ENCODE measurements at places on chromosomes 6 and 20.

DNA sequence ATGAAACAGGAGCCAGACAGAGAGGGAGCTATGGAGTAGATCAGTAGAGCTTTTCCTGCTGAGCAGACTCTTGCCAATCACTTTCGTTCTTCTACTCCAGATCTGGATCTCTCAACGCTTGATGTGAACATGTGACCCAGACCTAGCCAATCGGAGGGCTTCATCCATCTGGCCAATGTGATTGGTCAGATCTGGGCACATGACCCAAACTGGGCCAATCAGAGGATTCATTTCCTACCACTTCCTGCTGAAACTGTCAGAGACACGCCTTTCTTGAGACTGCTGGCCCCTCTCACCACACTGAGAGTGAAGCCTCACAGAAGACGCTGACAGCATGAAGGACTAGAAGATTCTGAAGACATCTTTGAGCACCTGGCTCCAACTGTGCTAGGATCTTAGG, 44.2 kb upstream of the ZMYND8 start:
- DNase-seq = no peak

DNA sequence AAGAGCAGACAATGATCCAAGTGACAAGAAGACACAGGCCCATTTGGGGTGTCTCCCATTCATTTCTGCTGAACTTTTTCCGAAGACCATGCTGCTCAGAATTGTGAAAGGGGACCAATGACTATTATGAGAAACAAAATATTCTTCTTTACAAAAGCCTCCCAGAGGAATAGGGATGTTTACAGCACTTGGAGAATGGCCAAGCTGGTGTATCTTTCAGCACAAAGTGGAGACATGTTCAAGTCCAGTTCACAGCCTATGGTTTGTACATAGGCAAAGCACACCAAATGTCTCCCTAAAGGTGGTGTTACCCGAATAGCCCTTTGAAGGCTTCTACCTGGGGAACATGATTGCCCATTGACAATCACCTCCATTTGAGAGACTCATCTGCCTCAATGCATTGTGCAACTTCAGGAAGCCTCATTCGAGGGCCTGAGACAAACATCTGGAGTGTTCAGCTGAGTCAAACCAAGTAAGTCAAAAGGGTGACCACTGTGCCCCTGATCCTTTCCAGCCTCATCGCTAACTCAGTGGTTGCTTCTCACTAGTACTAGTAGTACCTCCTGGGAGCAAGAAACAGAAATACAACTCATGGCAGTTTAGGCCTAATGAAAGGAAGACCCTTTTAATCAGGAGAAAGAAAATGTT, 451.0 kb upstream of the MARCKS start:
- no peak for DNase-seq

GRCh38 chr20:48685300-48685699, 142.5 kb downstream of the PREX1 start:
- DNase-seq = no peak

DNA sequence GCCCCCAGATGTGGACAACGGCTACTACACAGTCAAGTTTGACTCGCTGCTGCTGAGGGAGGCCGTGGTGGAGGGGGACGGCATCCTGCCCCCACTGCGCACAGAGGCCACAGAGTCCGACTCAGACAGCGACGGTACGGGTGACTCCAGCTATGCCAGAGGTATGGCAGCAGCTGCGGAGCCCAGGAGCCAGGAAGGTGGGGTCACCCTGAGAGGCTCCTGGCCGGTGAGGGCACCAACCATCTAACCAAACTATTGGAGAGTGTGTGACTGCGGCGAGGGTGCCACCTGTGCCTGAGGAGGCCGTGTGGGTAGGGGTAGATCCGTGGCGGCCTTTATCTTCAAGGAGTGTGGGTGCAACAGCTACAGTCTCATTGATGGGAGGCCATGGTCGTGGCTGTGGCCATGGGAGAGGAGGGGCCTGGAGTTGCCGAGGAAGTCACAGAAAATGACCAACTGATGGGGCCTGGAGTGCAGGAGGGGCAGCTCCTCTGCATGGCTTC, 2.8 kb upstream of the LIME1 start:
- DNase-seq = no peak

DNA sequence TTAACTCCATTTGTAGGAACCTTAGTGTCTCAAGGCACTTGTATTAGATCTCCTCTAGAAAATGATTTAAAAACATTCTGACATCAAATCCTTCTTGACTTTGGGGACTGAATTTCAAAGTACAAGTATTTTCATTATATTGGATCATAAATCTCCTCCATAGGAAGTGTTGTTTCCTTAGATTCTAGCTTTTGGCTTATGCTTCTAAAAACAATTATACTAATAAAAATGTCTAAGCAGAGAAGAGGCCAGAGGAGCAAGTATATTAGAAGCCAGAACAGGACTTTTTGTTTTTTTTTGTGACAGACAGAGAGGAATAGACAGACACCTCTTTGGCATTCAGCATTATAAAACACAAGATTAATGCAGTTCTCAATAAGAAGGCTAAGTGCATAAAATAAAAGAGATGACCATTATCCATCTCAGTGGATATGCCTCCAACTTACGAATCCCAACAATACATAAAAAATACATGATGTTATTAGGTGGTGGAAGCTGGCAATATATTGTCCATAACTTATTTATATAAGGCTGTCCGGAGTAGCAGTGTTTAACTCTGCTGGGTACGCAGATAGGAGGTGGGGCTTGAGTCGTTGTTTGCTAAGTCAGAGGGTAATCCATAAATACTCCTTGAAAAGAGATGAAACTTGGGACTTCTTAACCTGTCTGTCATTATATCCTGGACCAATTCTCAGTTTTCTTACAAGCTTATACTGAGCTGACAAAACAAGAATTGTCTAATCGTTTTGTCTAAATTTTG, 31.9 kb upstream of the NOX3 start:
- DNase-seq = no peak

- DNase-seq = no peak
Measured at GRCh38 chr6:16284472-16284871, 46.1 kb downstream of the GMPR start.

DNA sequence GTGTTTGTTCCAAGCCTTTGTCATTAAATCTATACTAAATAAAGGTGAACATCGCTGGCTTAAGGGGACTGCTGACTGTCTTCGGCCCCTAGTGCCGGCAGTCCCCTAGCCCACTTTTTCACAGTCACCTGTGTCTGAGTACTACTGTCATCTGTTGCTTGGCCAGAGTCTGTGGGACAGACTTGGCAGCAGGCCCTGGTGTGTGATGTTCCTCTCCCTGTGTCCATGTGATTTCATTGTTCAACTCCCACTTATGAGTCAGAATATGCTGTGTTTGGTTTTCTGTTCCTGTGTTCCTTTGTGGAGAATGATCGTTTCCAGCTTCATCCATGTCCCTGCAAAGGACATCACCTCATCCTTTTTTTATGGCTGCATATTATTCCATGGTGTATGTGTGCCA, 133.4 kb downstream of the HAO1 start:
- DNase-seq = no peak

DNA sequence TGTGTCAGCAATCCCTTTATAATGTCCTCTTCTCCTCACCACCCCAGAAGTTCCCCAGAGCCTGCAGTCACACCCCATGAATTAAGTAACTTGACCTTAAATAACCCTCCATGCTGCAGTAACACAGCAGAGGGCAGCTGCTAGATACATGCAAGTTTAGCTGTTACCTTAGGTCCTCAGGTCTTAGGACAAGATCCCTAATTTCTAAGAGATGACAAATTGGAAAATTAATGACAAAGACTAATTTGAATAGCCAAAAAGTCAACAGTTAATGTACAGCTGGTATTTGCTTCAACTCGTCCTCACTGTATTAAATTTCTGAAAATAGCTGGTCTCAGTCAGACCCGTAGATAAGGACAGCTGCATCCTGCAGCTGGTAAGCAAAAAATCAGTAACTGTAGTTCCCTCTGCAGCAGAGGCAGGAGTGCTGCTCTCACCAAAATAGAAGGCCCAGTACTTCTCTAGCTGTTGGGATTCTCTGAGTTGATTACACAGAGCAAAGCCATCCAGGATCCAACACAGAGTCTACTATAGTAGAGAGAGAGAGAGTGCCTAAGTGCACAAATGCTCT, 62.4 kb downstream of the TNFRSF21 start:
- DNase-seq = no peak

GRCh38 chr6:84317463-84317862, 90.0 kb upstream of the CEP162 start:
- no peak for DNase-seq

- no peak for DNase-seq
Measured at GRCh38 chr6:165245287-165245686, 64.1 kb downstream of the C6orf118 start.

DNA sequence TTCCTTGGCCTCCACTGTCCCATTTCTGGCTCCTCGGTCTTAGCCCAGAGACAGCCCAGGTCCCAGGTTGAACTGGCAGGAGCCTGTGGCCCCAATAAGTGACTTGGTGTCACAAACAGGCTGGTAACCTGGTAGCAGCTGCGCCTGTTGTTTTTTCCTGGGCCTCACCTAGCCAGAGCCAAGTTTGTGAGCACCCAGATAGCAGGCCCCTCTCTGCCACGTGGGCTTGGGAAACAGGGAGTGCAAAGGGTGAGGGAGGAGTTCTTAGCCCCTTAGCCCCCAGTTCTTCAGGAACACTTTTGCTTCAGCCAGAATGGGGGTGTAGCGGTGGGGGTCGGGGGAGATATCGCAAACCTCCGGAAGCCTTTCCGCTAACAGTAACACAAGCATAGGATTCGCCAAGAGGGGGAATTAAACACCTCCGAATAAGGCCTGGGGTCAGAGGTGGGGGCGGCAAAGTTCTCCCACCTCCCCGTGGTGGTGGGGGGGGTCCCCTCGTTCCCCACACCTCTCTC, 760 bp downstream of the C6orf132 start:
- DNase-seq = no peak

DNA sequence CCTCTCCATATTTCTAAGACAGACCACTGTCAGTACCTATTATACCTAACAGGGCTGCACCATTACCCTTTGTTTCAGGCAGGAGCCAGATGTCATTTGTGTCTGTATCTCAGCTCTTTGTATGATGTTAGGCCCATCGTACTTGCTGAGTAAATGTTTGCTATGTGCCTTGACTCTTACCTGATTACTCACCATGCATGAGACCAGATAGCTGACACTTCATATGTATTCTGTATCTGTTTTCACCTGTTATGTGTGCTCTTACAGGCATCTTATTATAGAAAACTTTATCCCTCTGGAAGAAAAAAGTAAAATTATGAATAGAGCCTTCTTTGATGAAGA, 31.7 kb upstream of the ASXL1 start:
- DNase-seq = no peak

DNA sequence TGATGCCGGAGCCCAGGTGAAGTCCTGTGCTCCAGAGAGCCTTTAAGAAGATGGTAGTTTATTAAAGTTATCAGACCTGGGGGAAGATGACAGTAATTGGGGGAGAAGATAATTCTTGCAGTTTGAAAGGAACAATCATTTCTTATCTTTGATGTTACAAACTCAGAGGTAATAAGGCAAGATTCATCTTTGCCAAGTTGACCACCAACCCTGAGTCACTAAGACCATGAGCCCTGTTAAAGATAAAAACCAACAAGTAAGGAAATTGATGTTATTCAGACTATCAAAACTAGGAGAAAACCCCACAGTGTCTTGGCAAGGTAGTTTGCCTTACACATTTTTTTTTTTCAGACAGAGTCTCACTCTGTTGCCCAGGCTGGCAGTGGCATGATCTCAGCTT, 73.1 kb downstream of the MKKS start:
- no peak for DNase-seq

DNA sequence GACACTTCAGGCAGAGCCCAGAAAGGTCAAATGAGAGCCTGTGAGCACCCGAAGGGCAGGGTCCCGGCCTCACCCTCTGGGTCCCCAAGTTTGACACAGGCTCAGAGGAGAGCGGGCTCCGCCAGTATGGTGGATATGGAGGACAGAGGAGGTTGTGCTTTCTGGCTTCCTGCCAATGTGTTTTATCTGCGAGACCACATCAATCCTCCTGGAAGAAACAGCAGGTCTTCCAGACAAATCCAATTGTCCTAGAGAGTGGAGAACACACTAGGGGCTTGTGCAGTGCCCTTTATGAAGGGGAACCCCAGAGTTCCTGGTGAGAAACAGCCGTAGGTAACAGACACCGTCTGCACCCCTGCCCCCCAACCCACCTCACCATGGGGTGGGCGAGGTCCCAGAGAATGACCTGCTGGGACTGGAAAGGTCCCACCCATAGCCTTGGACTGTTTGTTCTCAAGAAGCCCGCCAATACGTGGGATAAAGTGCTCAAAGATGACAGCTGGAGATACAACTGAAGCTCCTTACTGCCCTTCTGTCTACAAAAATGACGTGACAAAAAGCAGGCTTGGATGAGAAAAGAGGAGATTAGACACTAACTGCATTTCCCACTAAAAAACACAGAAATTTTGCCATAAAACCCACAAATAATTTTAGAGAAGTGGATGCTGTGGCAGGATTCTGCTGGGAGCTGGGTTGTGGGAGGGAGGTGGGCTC, 23.9 kb upstream of the SSTR4 start:
- DNase-seq = no peak

DNA sequence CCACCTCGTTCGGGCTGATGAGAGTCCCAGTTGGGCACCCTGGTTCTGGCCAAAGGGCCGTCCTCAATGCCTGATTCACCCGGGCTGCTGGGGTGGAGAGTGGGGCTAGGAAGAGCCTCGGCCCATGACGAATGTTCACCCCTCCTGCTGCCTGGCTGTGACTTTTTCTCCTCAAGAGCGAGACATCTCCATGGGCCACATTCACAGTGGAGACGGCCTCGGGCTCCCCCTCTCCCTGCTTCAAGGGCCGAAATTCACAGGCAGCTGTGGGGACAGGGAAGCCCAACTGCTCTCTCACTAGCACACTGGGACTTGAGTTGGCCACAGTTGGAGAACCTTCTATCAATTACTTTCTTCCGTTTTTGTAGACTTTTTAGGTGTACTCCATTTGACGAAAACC, 138.0 kb downstream of the SYNDIG1 start:
- no peak for DNase-seq

DNA sequence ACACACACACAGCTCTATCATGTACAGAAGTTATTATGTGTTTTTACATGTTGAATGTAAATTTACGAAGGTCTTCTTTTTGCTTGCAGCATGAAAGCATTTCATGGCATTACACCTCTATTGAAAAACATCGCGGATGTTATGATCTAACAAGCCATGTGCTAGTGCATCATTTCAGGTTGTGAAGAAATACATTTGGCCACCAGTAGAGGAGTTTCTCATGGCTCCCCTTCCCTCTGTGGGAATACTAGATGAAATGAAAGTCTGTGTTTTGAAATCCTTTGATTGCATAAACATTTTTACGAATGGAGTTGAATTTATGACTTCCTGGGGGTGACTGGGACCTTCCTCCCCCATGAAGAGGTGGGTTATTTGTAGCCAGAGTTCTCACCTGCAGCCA, 17.7 kb downstream of the MAS1 start:
- no peak for DNase-seq

- DNase-seq = no peak
Measured at GRCh38 chr6:140478631-140479030, 1104.2 kb upstream of the CITED2 start.

- DNase-seq = no peak
Measured at GRCh38 chr20:4117158-4117740, 101.9 kb upstream of the RNF24 start.

DNA sequence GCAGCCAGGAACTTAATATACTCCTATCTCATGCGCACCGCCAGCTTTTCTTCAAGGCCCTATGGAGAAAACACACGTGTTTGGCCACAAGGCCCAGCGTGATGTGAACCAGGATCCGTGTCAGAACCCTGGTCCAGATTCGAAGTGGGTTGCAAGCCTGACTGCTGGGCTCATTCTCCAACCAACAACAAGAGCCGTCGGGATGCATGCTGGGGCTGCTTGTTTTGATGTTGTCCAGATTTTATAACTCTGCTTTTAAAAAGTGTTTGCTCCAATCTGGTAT, 463 bp upstream of the SLC22A2 start:
- no peak for DNase-seq

- no peak for DNase-seq
Measured at GRCh38 chr6:9225441-9225871, 790.1 kb upstream of the SLC35B3 start.
